H54 (cell line): ENCODE measurements at places on chromosomes 7 and 10.
A peak's percentile ranks its signal among the peaks of the same experiment; 100 is the strongest.

DNA sequence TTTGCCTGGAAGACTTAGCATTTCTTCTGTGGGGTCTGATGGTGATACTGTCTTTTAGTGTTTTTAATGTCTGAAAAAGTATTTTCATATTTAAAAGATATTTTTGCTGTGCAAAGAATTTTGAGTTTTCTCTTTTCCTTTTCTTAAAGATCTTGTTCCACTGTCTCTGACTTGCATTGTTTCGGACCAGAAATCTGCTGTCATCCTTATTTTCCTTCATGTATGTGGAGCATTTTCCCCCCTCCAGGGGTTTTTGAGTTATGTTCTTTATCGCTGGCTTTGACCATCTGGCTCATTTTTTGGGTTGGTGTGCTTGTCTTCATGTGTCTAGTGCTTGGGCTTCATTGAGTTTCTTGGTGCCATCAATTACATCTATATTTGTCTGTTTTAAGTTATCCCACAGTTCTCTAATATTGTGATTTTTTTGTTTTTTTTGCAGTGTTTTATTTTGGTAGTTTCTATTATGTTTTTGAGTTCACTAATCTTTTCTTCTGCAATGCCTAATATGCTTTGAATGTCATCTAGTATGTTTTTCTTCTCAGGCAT, 119.9 kb downstream of the MGMT start:
- DNase-seq, result no peak

DNA sequence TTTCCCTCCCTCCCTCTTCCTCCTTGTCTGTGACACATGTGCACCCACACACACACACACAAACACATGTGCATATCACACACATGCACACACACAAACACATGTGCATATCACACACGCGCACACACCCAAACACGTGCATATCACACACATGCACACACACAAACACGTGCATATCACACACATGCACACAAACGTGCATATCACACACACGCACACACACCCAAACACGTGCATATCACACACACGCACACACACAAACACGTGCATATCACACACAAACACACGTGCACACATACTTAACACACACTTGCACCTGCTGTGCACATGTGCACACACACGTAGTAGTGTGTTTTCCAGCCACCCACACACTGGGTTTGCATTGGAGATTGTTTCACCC, 29.4 kb upstream of the KNDC1 start:
- DNase-seq, result no peak

- no peak for DNase-seq
Measured at GRCh38 chr10:112948196-112948595, 1.9 kb upstream of the TCF7L2 start.

- no peak for DNase-seq
Measured at GRCh38 chr7:137342828-137343261, 688 bp downstream of the PTN start.

DNA sequence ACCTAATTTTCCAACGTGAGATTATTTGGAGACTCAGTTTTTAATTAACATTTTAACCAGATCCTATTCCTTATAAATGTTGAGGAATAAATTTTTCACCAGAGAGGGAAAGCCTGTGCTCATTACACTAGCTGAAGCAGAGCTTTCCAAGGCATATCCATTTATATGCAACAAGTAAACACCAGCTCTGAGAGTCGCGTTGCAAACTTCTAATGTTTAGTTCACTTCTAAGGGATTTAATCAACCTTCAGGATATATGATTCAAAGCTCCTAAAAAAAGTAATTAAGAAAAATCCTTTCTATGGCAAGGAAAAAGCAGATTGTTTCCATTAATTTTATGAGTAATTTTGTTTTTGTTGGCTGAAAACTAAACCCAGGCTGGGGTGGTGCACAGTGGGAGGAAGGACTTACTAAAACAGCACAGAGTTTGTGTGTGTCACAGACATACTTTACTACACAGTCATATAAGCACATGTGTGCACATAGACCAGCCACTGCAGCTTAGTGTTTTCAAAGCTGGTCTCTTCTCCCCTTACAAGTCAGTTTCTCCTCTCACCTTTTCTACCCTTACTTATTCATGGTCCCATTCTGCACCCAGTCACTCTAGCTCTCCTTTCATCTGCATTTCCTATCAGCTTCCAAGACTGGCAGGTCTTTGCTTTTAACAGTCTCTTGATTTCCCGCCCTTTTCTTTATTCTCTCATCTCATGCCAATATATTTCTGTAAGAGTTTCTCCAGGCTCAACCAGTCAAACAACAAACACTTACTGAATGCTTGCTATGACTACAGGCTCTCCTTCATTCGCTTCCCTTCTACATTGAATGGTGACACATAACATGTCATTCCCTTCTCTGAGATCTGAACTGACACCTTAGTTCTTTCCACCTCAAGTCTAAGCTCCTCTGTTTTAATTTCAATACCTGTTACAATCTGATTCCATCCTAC, 81.1 kb upstream of the FZD1 start:
- DNase-seq, result peak; percentile 19

DNA sequence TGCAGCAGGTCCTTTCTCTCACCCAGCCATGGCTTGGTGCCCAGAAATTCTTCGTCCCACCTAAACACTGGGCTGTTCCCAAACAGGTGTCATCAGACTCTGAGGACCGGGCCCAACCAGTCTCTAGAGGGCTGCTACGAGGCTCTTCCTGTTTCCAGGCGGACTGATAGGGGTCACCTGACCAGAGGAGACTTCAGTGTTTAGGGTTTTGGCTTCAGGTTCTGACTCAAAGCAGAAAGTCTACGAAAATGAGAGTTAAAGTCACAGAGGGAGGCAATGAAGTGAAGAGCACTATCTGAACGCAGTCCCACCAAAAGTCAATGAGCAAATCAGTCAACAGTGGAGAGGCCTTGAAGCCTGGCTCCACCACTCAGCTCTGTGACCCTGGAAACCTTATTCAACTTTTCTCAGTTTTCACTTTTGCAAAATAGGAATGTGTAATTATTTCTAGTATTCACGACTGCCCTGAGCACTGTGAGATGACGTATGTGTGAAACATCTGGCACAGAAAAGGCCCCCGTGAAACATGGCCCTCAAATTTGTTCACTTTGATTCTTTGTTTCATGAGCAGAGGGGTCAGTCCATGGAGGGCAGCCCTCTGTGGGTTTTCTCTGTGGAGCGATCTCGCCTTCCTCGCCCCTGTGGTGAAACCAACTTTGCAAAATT, 189.9 kb upstream of the PDE1C start:
- DNase-seq, result no peak

DNA sequence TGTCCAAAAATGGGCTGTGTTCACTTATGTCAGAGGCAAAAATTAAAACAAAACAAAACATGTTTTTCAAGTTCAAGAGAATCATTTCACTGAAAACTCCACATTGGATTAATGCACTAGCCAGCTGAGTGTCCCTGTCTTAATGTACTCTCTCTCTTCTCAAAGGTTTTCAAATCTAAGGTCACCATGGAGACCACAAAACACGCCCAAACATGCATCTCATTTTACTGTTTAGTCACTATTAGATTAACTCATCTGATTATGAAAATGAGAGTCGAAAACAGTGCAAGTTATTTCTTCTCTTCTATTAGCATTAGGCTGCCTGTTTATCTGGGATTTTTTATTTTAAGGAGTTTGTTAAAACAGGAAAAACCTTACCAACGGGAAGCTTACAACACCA, 70.8 kb upstream of the ASAH2 start:
- no peak for DNase-seq

- peak; percentile 35 for DNase-seq
Measured at GRCh38 chr10:30387646-30388243, 38.7 kb upstream of the MTPAP start.

- DNase-seq, result no peak
Measured at GRCh38 chr7:13742126-13742525, 247.3 kb downstream of the ETV1 start.

- no peak for DNase-seq
Measured at GRCh38 chr7:91357379-91357778, 93.1 kb downstream of the FZD1 start.

DNA sequence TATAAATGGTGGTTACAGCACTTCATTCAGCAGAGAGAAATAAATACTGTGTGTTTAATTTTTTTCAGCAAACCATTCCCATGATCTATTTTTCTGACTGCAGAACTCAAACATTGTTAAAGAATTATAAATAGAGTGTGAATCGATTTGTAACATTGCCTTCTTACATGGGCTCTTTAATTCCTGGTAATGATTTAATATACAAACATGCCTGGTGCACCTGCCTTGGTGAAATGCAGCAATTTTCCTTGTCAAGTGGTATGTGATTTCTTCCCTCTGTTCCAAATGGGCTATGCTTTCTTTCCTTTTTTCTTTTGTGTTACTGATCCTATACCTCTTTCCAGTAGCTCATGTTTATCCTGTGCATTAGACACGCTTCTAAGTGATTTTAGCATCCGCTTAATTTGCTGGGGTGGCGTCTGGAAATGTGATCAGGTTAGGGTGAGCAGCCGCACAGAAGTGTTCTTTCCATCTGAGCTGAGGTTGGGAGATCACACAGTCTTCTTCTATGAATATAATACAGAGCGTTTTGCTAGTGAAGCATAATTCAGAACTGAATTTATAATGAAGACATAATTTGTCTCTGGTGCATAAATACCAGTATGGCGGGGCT, 94.3 kb upstream of the ITGB1 start:
- no peak for DNase-seq

DNA sequence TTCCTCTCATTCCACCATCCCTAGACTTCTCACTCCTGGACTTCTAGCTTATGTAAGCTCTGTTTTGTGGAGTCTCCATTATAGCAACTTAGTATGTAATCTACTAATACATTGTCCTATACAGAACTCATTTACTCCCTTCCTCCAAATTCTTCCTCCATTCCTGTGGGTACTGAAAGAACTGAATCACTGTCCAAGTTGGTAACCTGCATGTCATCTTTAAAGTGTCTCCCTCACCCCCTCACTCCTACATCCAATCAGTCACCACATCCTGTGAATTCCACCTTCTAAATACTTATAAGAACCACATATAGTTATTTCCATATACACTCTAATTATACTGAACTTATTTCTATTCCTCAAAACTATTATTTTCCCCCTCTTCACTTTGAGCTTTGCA, 20.3 kb downstream of the AASS start:
- DNase-seq, result no peak

DNA sequence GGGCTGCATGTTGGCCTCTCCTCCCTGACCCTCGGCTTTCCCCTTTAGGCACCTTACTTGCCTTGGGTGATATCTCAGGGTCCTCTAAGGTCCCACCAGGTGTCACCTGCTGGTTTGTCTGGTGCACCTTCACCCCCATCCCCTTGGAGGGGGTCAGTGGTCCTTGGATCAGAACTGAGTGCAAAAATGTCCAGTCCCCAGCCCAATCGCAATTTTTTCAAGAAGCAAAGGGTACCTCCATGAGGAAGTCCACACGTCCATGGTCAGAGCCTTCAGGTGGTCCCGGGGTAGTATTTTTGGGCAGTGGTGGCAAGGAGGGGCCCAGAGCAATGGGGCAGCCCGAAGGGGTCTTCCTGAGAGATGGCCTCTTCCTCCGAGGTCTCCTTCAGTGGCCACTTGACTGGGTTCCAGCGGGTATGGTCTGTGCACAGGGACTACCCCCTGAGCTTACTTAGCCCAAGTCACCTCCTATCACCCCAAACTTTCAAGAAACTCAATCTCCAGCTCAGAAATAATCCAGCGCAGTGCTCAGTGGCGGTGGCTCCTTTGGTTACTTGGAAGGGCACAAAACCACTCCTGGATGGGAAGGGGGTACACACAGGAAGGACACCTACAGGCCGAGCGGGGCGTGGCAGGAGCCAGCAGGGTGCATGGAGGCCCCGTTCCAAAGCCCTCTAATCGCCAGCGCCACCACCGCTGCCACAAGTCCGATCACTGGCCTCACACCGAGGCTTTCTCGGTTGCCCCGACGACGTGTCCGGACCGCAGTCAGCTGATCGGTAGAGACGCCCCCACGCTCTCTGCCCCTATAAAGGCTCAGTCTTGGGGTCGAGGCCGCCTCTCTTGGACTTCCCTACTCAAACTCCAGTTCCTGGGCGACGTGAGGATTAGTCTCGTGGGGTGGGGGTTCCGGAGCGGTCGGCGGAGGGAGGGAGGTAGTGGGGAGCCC, 4.5 kb downstream of the SAP25 start:
- no peak for DNase-seq

- no peak for DNase-seq
Measured at GRCh38 chr7:155345490-155345889, 47.8 kb downstream of the INSIG1 start.

DNA sequence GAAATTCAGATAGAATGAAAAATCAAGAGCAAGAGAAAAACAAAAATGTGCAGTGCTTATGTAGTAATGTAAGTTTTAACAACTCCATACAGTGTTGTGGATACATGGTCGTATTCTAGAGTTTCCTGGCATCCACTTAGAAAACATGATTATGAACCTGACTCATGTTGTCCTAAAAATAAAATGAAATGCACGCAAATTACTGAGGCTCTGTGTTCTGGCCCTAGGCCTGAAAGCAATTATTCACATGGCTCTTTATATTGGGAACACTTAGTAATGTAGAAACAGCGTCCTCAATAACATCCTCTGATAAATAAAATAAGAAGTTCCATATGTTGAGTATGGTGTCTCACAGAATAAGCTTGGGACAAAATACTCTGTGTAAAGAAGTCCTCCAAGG, 200.2 kb upstream of the SEMA3E start:
- no peak for DNase-seq

DNA sequence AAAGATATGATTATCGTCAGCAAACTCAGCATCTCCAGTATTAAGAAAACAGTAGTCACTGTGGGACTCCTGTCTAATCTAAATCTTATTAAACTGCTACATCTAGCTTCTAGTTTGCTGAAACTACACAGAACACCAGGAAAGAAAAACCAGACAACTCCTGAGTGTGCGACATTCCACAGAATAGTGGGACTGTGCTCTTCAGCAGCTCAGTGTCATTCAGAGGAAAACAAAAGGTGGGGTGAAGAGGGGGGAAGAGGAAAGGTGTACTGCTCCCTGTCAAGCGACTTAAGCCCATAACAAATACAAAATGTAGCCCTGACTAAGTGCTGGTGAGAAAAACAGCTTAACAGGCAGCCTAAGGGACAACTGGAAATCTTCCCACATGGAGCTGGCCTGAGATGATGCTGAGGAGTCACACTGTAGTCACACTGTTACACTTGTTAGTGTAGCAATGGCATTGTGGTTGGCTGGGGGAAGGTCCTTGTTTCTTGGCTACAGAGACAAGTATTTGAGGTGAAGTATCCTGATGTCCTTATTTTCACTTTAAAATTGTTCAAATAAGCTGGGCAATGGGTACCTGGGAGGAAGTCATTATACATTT, 135.5 kb downstream of the USP6NL start:
- DNase-seq, result no peak

DNA sequence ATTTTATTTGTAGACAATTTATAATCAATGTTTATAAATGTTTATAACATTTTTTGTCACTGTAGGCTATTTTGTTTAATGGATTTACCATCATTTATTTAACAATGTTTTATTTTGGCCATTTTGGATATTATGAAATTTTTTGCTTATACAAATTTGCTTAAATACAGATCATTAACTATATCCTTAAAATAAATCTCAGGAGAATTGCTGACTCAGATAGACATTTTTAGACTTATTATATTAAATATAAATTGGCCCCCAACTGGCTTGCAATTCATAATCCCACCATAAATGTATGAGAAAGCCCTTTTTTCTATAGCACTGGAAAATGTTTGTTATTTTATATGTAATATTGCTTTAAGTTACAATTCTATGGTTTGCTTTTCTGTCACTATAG, 3.8 kb upstream of the CLRN3 start:
- DNase-seq, result no peak
